Fibroblast of skin of right biceps (primary cell): ENCODE measurements at places on chromosomes 1 and 21.

DNA sequence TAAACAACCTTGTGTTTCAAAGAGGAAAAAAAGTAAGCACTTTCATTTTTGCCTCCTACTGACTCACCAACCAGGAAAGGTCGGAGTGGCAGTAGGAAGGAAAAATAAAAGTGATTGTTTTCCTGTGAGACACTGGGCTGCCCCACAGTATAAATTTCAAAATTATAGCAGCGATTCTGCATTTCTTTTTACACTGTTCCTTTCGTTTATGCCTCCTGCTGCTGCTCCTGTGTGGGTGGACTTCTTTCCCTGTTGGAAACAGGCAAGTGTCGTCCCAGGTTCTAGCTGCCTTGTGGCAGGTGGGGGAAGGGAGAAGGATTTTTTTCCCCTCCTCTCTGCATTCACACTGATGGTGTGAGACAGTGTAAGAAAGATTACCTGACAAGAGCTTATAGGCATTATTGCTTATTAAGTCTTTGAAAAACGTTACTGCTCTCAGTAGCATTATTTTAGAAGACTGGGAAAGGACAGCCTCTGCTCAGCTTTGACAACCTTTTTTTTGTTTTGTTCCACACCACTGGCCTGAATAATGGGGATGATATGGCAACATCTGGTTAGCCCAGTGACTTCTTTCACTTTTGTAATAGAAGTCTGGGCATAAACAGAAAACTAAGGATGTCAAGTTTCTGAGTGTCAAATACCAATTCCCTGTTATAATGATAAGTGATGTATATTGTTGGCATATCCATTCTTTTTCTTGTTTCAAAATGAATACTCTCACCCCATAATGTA lies 77.9 kb downstream of the NEK7 start:
- DNase-seq: peak; percentile 31

- DNase-seq: no peak
Measured at GRCh38 chr1:9655836-9656235, 4.3 kb downstream of the PIK3CD start.

DNA sequence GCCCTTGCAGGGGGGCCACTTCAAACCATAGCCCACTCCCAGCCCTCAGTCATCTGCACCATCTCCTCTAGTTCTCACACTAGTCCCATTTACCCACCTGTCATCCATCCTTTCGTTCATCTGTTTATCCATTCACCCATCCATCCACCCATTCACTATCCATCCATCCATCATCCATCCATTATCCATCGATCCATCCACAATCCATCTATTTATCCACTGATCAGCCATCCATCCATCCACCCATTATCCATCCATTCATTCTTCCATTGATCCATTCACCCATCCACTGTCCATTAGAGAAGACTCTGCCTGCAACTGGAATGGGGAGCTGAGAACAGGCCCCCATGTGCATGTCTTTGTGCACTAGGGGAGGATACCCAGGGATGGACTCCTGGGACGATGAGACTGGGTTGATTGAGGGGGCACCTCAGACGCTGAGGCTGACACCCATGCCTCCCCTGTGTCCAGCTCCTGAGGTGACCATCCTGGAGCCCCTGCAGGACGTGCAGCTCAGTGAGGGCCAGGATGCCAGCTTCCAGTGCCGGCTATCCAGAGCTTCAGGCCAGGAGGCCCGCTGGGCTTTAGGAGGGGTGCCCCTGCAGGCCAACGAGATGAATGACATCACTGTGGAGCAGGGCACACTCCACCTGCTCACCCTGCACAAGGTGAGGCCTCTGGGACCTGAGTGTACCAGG lies 97.9 kb downstream of the TRIM11 start:
- DNase-seq: no peak

- DNase-seq: peak; percentile 44
Measured at GRCh38 chr1:25522031-25522655, 21.3 kb upstream of the LDLRAP1 start.

DNA sequence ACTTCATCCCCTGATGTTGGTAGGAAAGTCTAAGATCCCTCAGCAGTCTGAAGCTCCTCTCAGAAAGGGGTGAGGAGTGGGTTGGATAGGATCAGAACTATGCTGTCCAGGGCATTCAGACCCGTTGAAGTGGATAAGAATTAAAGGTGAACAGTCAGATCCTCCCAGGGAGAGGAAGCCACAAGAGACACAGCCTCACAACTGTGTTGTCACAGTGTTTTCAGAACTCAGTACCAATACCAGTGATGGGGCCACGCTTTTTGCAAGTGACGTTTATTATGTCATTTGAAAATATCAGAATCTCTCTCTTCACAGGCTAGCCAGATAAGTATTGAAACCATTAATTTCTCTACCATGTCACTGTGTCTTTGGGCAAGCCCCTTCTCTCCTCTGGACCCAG lies 15.4 kb upstream of the EPS15 start:
- no peak for DNase-seq

DNA sequence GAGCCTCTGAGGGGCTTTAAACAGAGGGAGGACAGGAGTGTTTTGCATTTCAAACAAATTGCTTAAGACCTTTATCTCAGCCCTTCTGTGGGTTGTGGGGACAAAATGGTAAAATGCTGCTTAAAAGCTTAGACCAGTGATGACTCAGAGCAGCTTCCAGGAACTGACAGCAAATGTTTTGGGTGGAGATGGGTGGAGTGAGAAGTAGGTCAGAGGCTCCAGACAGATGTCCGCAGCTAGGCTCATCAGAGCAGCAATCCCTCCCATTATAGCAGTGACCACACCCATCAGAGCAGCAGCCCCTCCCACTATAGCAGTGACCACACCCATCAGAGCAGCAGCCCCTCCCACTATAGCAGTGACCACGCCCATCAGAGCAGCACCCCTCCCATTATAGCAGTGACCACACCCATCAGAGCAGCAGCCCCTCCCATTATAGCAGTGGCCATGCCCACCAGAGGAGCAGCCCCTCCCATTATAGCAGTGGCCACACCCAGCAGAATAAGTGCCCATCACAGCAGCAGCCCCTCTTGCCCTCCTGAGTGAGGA lies 532.2 kb downstream of the MATN1 start:
- DNase-seq: peak; percentile 63

DNA sequence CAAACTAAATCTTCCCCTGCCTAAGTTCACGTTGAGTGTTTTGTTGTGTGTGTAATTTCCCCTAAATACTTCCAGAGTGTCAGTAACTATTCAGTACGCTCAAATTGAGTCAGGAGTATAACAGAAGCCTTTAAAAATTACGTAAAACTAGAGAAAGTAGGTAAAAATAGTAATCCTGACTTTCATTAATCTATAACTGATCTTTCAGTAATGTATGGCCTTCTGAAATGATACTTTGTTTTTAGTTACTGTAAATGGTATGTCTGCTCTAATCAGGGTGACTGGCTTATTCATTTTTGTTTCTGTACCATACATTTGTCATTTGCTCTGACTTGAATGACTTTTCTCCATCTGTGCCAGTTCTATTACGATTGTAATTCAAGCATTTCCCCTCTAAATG lies 29.4 kb downstream of the MIER1 start:
- no peak for DNase-seq

DNA sequence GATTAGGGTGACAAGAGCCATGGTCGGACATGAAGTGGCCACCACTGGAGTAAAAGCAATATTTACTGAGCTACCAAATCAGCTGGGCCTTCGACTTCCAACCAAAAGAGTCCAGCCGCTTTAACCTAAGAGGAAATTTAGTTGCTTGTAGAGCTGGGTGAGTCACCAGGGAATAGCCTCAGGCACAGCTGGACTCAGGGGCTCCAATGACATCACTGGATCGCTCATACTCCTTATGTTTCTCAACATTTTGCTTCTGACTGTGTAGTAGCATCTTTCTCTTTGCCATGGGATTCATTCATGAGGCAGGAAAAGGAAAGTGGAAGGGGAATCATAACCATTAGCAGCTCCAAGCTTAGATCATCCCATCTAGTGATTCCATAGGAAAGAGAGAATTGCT lies 664.4 kb downstream of the MATN1 start:
- peak; percentile 72 for DNase-seq

DNA sequence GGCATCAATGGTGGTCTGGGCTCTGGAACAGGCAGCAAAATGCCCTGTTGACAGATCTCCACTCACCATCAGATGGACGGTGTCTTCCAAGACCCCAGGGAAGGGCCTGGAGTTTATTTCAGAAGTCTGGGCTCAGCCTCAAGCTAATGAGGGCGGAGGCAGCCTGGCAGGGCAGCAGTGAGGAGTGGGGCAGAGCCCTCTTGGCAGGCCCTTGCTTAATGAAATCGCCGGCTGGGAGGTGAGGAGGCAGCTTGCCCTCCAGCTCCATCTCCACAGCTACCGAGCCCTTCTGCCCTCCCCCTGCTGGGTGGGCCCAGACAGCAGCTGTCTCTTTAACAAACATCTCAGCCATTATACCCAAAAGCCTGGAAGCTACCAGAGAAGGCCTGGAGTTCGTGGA lies 22.0 kb upstream of the GRIK3 start:
- no peak for DNase-seq

DNA sequence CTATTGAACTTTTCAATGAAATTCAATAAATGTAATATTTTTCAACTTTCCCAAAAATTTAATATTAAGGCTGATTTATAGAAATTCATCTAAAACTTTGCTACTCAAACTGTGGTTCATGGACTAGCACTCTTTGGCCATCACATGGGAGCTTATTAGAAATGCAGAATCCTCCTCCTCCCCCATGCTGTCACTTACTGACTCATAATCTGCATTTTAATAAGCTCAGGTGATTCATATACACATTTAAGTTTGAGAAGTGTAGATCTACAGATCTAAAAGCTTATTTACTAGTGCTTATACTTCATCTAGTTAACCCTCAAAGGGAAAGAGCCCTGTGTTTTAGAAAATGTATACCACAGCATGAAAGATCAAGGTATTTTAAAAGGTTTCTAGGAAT lies 84.3 kb downstream of the HS2ST1 start:
- no peak for DNase-seq

DNA sequence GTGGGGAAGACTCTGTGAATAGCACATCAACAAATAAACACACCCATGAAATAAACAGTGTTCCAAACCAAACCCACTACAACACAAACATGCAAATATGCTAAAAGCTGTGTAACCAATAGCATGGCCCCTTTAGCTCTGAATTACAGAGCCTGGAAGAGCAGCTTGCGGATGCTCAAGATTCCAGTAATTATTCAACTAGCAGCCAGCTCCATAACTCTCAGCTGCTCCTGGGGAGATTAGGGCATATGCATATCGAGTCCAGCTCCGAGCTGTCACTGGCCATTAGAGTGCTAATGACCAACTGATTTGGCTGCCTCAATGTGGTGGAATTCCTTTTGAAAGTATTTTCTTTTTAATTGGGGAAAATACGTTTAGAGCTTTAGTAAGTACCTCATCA lies 207.1 kb downstream of the HHAT start:
- no peak for DNase-seq

DNA sequence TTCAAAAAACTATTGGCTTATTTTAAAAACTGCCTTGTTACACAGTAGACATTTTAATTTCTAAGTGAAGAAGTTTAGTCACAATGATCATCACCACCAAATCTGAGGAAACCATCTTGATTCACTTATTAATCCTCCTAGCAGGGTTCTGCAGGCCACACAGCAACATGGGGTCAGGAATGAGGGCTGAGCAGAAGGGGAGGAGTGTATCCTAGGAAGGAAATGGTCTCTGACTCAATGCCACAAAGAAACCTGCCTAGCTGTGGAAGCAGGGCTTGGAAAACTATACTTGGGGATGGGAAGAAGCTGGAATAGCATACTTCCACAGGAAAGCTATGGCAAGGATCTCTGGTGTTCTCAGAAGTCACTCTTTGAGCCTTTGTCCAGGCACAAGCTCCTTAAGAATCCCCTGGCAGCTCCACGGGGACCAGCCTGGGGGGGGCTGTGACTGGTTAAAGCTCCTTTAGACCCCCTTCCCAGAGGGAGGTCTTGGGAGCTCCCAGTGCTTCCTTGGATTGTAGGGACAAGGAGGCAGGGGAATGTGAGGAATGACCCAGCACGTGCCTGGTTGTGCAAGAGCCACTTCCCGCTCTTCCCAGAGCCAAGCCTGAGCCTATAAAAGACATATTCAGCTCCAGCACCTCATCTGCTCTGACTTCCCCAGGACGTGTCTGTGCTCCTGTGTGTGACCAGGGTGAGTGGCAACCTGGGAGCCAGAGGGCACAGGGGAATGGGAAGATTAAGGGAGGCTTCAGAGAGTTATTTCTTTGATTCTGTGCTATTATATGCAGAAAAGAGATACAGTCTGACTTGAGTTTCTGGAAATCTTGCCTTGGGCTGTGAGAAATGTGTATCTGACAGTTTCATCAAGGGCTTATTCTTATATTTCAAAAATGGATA lies at the start of gene LCE2A:
Gene LCE2A, plus strand, starts transcription at position 645 of the 900 bp plus-strand sequence. CDS start 557 bp downstream, outside the sequence.
- no peak for DNase-seq

- DNase-seq: peak; percentile 70
Measured at GRCh38 chr1:27572679-27573426, 31.1 kb downstream of the AHDC1 start.
